Mucosa of descending colon (tissue), 3 donors: ENCODE measurements at places on chromosomes 11 and 22. TPM values are rescaled to one million over a fixed set of nuclear protein-coding genes. Genes with fewer than 3 reads are reported as not detected.

- DNase-seq = peak; percentile 50
Observed at GRCh38 chr22:41009222-41009948, 58.2 kb downstream of the RBX1 start.

The GDPD5 gene
- 3.0 TPM for total RNA-seq

- no peak for DNase-seq
Observed at GRCh38 chr11:64500176-64501013, 90.6 kb upstream of the SLC22A12 start.

GRCh38 chr11:103920449-103920848 is 116.0 kb upstream of the DDI1 start:
- DNase-seq = no peak

GRCh38 chr11:100232006-100232405 is 455.1 kb upstream of the ARHGAP42 start:
- no peak for DNase-seq

- no peak for DNase-seq
Observed at GRCh38 chr11:100612766-100613165, 74.3 kb upstream of the ARHGAP42 start.

The PYGM gene
- total RNA-seq = 2.8 TPM

DNA sequence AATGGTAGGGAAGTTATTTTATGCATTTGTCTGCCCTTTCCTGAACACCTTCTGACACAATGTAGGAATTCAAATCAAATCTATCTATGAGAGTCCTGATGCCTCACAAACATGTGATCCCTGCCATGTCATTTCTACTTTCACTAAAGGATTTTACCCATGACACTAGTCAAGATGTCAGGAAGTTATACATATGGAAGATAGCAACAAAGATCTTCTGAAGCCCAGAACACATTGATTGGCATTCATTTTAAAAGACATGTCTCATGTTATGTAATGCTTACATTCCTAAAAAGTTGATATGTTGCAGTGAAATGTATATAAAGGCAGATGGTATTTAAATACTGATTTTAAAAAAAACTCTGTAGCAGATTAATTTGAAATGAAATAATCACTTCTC is 61.5 kb downstream of the FAM76B start:
- no peak for DNase-seq

GRCh38 chr22:30578481-30578880 is 4.0 kb upstream of the GAL3ST1 start:
- no peak for DNase-seq

- no peak for DNase-seq
Observed at GRCh38 chr11:43758927-43759326, 78.4 kb downstream of the HSD17B12 start.

The DAGLA gene
- total RNA-seq = 12.0 TPM

GRCh38 chr11:122733318-122733717 is 77.8 kb downstream of the UBASH3B start:
- DNase-seq = no peak

DNA sequence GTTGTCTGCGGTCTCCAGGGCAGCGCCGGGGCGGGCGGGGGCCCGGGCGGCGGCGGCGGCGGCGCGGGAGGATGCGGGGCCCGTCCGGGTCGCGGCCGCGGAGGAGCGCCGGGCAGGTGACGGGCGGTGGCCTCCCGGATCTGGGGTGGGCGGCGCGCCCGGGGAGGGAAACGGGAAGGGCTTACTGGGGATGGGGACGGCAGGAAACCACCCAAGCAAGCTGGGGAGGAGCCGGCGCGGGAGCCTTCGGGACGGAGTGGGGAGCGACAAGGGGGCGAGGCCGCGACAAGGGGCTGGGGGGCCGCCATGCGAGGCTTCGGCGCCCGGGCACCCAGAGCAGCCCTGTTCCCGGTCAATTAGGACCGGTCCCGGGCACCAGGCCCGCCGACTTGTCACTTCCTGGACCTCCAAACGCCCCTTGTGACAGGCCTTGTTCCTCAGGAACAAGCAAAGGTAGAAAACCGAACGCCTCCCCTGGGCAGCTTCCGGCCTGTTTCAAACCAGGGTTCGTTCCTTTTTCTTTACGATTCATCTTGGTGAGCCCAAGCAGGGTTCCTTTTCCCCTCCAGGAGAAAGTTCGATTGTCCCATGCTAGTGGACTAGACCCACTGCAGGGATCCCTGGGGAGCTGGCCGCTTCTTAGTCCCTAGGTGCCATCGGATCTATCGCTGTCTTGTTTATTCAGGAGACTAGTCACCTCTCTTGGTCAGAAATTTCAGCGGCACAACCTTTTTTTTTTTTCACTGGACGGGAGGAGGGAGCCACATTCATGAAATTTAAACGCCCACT is 492 bp downstream of the JHY start:
- DNase-seq = peak; percentile 58

- DNase-seq = no peak
Observed at GRCh38 chr11:75878933-75879332, 63.9 kb downstream of the UVRAG start.

The F2 gene
- 0.19 TPM for total RNA-seq

GRCh38 chr11:119178166-119178680 is 7.1 kb upstream of the NHERF4 start:
- DNase-seq = no peak

DNA sequence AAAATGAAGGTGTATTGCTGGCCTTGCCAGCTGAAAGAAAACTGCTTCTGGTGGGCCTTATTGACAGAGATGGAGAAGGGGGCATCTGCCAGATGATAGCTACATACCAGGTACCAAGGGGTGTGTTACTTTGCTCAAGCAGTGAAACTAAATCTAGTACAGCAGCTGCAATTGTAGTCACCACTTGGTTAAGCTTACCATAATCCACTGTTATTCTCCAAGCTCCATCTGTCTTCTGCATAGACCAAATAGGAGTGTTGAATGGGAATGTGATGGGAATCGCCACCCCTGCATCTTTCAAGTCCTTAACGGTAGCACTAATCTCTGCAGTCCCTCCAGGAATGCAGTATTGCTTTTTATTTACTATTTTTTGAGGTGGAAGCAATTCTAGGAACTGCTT is 45.8 kb upstream of the LIN7C start:
- DNase-seq = no peak

DNA sequence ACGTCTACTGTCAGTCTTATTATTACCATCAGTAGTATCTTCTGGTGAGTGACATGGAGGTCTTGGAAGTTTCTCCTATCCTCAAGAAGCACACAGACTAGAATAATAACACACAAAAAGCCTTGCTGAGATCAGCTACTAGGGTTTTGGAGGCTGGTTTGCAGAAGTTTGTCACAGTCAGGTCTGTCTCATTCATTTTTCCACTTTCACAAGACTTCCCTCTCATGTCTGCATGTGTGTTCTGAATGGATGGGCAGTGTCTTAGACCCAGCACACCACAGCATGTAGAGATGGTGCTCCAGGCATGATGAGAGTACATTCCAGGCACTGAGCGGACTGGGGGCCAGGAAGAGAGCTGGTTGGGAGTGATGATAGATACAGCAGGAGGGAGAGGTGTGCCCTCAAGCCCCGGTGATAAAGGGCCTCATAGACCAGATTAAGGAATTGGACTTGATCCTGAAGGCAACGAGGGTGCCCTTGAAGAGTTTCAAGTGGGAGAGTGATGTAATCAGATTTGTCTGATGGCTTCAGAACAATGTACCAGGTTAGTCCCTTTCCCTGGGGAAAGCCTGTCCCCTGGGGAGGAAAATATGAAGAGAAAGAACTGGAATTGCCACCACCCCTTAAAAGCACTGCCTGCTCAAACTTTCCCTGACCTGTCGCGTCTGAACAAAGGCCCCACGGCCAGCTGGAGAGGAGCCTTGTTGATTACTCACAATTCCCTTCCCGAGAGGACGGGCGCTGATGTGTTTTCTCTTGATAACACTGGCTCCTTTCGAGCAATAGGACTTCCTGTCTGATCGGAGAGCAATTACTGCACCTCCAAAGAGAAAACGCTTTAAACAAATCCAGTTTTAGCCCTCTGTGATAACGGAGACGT is 45.1 kb upstream of the LMO2 start:
- DNase-seq = peak; percentile 12

- DNase-seq = no peak
Observed at GRCh38 chr11:69823641-69824265, 4.5 kb upstream of the FGF3 start.

GRCh38 chr22:19050117-19050516 is 72.1 kb downstream of the DGCR2 start:
- no peak for DNase-seq

GRCh38 chr11:98194611-98195010 is 826.1 kb upstream of the CNTN5 start:
- DNase-seq = no peak

DNA sequence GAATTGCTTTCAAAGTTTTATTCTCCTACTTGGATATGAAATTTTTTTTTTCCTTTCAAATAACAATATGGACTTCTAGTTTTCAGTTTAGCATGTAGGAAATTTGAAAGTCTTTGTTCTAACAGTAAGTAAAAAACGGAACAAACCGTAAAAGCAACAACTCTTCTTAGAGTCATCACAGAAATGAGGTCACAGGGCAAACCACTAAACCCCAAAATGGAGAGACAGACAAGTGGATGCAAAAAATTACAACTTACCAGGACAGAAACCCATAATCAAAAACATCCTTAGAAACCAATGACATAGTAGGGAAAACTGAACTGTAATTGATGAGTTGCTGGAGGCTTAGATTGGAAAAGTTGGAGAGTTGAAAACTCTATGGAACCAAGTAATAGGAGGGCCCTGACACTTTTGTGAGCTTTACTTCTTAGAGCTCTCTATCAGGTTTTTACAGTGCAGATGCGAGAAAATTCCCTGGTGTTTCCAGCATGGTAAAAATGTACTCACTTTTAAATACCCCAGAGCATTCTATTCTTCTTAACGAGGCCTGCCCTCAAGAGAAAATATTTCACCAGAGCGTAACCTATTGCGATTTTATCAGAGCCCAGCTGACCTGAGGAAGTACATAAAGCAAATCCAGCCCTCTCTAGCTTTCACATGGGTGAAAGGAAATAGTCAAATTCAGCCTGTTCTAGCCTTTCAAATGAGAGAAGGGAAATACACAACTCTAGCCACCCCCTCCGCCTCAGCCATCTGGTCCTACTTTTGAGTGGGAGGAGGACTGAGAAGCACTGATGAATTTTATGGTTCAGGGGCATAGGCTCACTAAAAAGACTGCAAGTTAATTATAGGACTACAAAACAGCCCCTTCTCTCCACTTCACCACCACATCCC is 39.1 kb downstream of the CASP12 start:
- DNase-seq = no peak

- no peak for DNase-seq
Observed at GRCh38 chr22:47548953-47549740, 786.7 kb downstream of the TBC1D22A start.

DNA sequence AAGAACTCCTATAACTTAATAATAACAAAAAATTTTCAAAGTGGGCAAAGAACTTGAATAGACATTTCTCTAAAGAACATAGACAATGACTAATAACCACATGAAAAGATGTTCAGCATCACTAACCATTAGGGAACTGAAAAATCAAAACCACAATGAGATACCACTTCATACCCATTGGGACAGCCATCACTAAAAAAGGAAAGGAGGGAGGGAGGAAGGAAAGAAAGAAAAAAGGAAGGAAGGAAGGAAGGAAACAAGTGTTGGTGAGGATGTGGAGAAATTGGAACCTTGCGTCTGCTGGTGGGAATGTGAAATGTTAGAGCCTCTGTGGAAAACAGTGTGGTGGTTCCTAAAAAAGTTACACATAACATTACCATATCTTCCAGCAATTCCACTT is 55.8 kb downstream of the MS4A13 start:
- DNase-seq = no peak

GRCh38 chr11:106424111-106424510 is 346.6 kb downstream of the AASDHPPT start:
- DNase-seq = no peak

DNA sequence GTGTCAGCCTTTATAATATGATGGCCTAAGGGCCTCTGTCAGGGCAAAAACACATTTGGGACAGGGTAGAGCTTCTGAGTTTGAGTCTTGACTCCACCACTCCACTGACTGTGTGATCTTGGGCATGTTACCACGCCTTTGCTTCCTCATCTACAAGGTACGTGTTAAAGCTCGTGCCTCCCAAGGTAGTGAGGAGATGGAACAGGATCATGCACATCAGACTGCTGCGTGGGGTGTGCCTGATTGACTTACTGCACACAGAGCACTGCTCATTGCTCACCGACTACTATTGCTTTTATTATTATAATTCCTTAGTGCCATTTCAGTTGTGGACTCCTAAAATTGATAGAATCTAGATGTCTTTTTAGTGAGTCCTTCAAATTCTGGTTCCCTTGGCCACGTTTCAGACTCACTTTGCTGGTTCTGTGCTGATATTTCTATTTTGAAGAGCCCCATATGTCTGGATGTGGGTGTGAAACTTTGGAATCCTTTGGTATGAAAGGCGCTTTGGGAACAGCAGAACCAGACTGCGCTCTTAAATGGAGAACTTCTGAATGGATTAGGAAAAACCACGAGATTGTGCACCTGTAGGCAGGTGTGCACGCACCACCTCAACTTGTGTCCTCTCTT is 44.1 kb upstream of the RAB1B start:
- no peak for DNase-seq

DNA sequence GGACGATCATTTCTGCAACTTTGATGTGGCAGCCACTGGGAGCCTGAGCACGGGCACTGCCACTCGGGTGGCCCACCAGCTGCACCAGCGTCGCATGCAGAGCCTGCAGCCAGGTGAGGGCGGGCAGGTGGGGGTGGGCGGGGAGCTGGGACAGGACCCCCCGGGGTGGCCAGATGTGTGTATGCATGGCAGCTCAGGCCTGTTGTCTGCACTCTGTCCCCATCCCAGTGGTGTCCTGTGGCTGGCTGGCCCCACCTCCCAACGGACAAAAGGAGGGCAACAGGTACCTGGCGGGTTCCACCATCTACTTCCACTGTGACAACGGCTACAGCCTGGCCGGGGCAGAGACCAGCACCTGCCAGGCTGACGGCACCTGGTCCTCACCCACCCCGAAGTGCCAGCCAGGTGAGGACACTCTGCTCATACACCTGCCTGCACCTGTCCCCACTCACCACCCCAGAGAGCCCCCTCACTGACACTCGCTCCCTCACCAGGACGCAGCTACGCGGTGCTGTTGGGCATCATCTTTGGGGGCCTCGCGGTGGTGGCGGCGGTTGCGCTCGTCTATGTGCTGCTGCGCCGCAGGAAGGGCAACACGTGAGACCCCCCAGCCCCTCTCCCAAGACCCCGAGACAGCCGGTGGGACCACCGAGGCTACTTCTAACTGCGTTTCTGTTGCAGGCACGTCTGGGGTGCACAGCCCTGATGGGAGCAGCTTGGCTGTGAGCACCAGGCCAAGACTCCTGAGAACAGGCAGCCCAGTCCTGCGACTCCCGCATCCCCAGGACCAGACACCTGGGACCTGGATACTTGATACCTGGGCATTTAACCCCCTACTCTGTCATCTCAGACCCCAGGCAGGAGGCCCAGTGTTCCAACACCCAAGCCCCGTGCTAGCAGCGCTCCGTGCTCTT is 6.7 kb downstream of the SUSD2 start:
- peak; percentile 46 for DNase-seq

DNA sequence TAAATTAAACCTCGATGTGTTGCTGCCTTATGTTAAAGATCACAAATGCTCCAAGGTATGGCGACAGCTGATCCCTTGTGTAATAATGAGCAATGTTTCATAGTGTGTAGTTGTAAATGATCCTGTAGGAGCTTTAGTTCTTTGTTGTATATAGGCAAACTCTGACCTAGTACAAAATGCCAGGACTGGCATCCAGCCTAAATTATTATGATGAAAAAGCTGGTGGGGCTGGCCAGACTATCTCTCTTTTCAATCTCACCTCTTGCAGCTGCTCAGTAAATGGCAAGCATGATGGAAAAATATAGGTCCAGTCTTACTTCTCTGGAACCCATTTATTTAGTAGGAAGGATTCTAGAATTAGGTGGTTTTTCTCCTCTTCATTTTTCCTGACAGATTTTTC is 345.1 kb upstream of the C11orf87 start:
- DNase-seq = no peak
